Fibroblast of skin of right quadriceps (primary cell): ENCODE measurements at places on chromosomes 4 and X.

DNA sequence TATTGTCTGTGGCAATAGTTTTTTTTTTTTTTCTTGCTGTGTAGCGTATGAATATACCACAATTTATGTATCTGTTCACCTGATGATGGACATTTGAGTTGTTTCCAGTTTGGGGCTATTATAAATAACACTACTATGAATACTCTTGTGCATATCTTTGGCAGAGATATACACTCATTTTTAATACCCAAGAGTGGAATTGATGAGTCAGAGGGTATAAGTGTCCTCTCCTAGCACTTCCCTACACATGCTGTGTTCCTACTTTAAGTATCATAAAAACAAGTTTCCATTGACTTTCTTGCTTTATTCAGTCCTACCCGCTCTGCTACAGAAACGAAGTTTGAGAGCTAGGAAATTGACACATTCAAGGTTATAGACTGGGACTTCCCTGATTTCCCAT lies 39.8 kb downstream of the XIAP start:
- DNase-seq: peak; percentile 48

DNA sequence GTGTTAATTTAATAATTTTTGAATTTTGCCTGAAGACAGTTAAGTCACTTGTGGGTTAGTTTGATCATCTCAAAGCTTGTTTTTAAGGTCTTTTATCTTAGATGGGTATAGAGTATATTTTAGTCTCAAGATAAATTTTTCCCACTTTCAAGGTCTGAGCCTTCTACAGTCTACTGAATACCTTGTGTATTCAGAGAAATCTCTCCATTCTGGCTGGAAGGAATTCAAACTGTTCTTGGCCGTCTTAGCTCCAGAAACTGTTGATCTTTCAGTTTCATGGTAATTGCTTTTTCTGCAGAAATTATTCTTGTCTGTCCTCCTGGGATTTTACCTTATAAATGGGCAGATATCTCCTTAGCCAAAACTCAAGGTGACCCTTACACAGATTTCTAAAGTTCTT lies 97.9 kb downstream of the GC start:
- no peak for DNase-seq

- DNase-seq: peak; percentile 54
These were observed at the start of gene ZDHHC15 for GRCh38 chrX:75522565-75523431. ZDHHC15 (minus strand) TSS chrX:75523037; CDS start chrX:75523024, 13 bp downstream.

DNA sequence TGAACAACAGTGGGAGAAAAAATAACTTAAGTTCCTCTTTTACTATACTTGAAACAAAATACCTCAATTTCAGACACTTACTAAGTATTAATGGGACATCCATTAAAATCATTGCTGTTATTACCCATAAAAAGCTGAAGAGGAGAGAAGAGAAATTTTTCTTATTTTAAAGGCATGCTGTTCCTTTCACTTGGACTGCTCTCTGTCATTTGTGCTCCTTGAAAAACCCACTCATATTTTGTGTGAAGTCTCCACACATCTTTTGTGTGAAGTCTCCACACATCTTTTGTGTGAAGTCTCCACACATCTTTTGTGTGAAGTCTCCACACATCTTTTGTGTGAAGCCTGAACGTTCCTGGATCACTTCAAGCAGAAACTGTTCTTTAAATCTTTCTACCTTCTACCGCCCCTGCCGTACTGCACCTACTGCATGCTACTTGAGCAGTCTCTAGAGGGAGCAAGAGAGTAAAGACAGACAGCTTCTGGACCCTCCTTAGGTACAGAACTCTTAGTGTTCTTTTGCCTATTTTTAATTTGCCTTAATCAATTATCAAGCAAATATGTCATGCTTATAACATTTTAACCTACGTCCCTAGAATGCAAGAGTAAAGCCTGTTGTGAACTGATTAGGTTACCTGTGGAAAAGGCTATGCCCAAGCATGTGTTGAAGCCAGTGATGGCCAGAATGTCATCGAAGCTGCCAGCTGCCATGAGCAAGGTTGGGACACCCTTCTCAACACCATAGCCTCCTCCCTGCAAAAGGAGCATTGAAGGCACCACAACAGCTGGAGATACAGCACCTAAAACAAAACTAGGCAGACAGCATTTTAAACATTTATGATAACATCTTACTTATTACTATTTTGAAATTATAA lies 27.1 kb upstream of the SLC9B1 start:
- peak; percentile 35 for DNase-seq

DNA sequence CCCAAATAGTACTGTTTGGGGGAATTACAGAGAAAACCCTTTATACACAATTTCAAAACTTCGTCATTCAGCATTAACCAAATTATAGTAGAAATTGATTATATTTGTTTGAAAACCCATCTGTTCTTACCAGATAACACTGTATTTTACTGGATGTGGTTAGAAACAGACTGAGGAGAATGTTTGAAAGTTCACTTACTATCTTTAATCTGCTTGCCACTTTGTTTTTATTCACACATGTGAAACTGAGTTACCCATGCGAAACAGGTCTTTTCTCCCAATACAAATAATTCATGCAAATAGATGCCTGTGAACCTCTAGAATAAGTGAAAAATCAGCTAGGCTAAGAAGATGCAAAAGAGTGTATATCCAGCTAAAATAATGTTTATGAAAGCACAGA lies 177.5 kb downstream of the NAA11 start:
- no peak for DNase-seq

DNA sequence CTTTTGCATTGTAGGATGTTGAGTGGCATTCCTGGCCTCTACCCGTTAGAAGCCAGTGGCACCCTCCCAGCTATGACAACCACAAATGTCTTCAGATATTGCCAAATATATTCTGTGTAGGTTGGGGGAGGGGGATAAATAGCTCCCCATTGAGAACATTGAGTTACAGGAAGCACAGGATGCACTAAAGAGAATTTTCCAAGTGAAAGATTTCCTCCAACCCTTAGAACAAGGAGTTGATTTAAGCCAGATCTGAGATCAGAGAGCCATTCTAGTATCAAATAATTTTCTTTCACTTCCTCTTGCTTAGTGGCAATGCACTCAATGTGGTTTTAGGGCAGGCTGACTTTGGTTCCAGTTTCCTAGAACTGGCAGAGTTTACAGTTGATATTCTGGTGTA lies 436.6 kb downstream of the C4orf33 start:
- no peak for DNase-seq

DNA sequence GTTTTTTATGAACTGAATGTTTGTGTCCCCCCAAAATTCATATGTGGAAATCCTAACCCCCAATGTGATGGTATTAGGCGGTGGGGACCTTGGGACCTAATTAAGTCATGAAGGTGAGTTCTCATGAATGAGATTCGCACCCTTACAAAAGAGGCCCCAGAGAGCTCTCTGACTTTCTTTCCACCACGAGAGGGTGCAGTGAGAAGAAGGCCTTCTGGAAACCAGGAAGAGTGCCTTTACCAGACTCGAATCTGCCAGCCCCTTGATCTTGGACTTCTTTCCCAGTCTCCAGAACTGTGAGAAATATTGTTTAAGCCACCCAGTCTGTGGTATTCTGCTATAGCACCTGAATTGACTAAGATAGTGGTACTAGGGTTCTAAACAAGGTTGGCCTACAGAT lies 40.8 kb downstream of the STK26 start:
- DNase-seq: no peak
